ENCODE measurements at places on chromosomes 16 and 17. TPM values are rescaled to one million over a fixed set of nuclear protein-coding genes. Genes with fewer than 3 reads are reported as not detected.
A peak's percentile ranks its signal among the peaks of the same experiment; 100 is the strongest.

CLEC18A gene
- total RNA-seq = 0.36 TPM

KRT12 gene
- not detected for total RNA-seq

CACNG4 gene
- not detected for total RNA-seq

SKAP1 gene
- total RNA-seq = not detected

DNA sequence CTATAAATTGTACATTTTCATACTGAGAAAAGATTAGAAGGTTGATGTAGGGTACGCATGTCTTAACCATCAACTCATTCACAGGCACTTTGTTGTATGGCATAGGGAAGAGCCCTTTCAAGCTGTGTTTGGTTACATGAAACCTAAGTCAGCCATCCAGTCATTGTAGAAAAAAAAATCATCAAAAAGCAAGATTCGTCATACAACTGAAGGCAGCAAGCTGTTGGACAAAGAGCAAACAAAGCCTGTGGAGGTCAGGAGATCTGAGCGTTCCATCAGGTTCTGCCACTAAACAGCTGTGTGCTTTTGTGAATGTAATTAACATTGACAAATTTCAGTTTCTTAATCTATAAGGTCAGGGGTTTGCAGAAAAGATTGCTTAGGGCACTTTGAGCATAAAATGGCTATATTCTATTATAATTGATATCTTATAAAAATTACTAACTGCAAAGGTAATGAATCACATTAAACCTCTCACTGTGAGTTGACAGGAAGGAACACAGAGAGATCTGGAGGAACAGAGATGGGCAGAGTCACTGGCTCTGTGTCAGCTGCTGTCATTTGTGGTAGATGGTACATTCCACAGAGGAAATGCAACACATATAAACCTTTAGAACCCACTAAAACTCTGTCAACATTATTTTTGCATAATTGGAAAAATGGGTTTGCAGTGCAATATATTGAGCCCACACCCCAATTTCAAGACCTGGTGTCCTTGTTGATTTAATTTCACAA lies 66.3 kb upstream of the MYOCD start:
- DNase-seq = no peak

DNA sequence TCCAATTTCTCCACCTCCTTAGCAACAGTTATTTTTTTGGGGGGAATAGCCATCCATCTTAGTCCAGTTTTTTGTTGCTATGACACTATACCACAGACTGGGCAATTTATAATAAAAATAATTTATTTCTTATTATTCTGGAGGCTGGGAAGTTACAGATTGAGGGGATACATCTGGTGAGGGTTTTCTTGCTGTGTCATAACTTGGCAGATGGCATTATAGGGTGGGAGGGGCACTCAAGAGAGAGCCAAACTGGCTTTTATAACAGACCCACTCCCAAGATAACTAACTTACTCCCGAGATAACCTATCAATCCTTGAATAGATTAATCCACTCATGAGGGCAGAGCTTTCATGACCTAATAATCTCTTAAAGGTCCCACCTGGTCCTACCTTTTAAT lies 84.2 kb downstream of the ABCA8 start:
- no peak for DNase-seq

GRCh38 chr16:3235856-3236669 lies 1.1 kb upstream of the ZNF200 start:
- DNase-seq = peak; percentile 73

GRCh38 chr16:86377251-86378022 lies 132.9 kb upstream of the FOXF1 start:
- DNase-seq = no peak

- DNase-seq = peak; percentile 71
Measured at GRCh38 chr16:83744441-83744981, 63.3 kb upstream of the HSBP1 start.

GRCh38 chr16:73473713-73474112 lies 425.8 kb upstream of the ZFHX3 start:
- DNase-seq = no peak

DNA sequence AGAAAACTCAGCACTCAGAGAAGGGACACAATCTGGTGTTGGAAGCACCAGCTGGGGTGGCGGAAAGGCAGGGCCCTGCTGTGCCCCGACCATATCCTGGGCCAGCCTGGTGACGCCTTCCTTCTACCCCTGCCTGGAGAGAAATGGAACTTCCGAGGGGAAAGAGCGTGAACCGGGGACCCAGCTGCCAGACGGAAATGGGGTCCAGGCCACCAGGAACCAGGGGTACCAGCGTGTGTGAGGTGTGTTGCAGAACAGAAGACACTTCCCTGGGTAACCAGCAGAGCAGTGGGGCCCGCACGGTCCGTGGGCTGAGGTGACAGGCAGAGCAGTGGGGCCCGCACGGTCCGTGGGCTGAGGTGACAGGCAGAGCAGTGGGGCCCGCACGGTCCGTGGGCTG lies 6.8 kb downstream of the RAB40B start:
- DNase-seq = peak; percentile 14
